ACHN (cell line): ENCODE measurements at places on chromosomes 3 and 15.

DNA sequence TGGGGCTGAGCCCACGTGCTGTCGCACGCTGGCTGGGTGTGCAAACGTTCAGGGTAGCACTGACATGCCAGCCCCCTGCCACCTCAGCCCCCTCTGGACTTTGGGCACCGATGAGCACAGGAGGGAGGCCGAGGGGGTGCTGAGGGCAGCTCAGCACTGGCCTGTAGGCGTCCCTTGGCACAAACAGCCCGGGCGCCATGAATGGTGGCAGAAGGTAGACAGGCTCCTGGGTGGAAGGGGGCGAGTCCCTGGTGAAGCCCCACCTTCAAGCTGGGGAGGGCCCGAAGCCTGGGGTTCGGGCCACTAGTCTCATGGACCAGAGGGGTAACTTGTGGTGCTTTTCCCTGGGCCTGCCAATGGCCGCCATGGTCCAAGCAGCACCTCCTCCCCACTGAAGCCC, 70.7 kb downstream of the GLB1 start:
- DNase-seq: no peak

GRCh38 chr3:112339609-112340008, 6.7 kb downstream of the CD200 start:
- no peak for DNase-seq

GRCh38 chr3:149214702-149215101, 6.9 kb downstream of the CP start:
- no peak for DNase-seq

DNA sequence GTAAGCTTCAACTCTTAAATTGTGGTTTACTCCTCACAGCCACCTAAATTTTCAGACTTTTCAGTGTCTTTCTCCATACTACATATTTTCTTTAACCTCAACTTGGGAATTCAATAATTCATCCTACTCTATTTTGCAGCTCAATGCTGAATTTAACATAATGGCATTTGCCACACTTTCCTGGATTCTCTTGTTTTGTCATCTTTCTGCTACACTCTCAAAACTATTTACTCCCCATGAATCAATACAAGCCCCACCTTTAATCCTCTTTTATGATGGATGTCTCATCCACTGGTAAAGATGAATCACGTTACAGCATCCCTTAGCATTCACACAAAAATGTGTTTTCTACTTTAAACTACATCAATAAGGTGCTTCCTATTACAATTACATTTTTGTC, 19.6 kb upstream of the CHMP2B start:
- DNase-seq: no peak

- no peak for DNase-seq
These were observed 12.4 kb upstream of the USP3 start for GRCh38 chr15:63491979-63492378.

DNA sequence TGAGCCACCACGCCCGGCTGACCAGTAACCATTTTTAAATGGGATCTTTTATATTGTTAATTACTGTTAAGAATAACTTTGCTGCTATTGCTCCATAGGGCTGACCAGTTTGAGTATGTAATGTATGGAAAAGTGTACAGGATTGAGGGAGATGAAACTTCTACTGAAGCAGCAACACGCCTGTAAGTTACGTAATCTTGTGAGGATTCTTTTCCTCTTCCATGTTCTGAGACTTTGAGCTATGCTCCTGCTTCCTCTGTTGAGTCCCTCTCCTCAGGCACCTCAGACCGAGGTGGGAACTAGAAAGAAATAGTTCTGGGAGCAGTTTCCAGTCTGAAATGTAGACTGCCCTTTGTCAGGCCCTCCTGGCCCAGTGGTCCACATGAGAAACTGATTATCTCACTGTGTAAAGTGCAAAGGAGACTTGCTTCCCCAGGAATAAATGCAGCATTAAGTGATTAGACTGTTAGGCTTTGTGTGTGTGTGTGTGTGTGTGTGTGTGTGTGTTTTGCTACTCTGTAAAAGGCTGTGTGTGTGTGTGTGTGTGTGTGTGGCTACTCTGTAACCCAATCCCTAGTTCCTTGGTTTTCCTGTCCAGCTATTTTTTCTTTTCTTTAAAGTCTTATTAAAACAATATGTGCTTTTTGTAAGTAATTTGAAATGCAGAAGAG, 5.2 kb downstream of the POLR2H start:
- no peak for DNase-seq

DNA sequence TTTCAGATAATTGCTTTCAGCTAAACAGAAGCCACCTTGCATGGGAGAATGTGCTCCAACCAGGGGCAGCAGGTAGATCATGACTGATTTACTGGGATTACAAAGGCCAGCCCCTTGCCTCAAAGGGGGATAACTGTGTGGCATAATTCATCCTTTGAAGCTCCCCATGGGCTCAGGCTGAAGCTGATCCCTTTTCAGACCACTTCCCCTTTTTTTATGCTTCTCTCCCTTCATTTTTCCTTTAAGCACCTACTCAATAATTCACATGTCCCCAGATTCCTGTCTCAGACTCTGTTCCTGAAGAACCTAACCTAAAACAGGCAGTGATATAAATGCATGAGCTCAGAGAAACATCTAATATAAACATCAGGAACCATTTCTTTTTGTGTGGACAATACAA, 8.2 kb upstream of the MYRIP start:
- DNase-seq: no peak

DNA sequence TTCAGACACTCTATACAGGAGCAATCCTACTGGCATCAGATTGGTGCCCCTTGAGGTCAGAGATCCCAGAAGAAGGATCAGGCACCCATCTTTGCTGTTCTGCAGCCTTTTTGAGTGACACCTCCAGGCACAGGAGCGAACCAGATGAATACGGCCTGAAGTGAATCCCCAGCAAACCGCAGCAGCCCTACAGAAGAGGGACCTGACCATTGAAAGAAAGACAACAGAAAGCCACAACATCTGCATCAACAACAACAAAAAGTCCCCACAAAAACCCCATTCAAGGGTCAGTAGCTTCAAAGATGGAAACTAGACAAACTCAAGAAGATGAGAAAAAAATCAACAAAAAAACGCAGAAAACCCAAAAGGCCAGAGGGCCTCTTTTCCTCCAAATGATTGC, 130.4 kb downstream of the PPM1L start:
- no peak for DNase-seq

- DNase-seq: no peak
These were observed 1.2 kb downstream of the BRPF1 start for GRCh38 chr3:9732740-9733115.

- no peak for DNase-seq
These were observed 48.9 kb upstream of the ACTL6A start for GRCh38 chr3:179513862-179514261.

- no peak for DNase-seq
These were observed 19.8 kb upstream of the NRG4 start for GRCh38 chr15:76032046-76032445.

GRCh38 chr3:73073091-73073707, 11.7 kb downstream of the EBLN2 start:
- DNase-seq: no peak

- no peak for DNase-seq
These were observed 49.8 kb downstream of the PLD1 start for GRCh38 chr3:171760477-171760876.

DNA sequence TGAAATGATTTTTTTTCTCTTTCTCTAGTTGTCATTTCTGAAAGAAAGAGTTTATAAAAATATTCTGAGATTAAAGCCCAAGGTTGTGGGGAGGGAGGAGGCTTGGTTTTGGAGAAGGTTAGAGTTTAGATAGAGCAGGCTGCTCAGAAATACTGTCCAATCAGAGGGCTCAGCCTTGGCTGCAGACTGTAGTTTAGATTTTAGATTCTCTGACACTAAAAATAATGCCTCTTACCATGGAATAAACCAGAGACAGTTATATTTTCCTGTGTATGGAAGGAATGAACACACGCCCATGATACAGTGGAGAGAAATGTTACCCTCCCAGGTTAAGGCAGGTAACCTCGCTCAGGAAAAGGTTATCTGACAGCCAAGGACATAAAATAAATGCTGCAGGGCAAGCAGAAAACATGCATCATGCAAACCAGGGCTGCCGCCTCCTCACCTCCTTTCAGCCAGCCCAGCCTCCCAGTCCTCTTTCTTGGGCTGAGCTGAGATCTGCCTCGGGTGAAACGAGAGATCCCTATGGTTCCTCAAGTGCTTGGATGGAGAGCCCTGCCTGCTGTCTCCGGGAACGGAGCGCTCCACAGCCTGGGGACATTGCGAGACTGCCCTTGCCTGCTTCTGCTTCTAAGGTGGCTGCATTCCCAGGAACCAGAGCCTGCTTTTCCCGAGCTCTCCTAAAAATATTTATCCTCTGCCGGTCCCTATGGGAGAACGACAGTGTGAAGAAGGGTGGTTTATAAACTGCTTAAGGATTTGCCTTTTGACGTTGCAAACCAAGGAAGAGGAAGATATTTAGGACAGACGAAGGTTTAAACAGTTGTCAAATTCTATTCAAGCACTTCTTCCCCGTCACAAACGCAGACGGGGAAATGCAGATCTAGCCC, 848 bp downstream of the NCEH1 start:
- no peak for DNase-seq

DNA sequence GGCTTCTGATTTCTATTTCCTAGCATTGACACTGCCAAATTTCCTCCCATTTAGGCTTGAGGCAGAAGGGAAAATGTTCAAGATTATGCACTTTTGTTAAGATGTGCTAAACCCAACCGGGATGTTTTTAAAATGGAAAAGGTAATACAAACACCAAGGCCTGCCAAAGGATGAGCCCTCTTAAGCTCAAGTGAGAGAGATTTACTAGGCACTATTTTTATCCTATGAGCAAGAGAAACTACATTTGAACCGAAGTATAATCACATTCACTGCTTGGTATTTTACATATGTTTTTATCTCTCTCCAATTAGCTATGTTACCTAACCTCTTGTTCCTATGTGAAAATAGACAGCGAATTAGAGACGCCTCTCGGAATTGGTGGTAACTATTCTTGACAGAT, 295.8 kb downstream of the GABRB3 start:
- no peak for DNase-seq

DNA sequence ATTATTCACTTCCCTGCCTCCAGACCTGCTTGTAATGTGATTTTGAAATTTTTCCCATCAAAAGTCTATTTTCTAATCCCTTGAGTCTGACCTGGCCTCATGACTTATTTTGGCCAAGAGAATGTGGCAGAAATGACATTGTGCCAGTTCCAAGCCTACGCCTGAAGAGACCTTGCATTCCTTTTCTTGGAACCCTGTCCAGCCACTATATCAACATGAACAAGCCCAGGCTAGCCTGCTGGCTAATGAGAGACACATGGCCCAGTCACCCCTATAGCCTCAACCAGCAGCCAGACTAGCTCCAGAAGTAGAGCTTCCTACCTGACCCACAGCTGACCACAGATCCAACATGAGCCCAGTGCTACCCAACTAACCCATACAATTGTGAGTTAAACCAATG, 121.1 kb upstream of the ACP3 start:
- no peak for DNase-seq

- peak; percentile 36 for DNase-seq
These were observed at the start of gene UBAP1L for GRCh38 chr15:65115086-65115485. UBAP1L (minus strand) TSS chr15:65115200; CDS start chr15:65106215, 8,985 bp downstream.

DNA sequence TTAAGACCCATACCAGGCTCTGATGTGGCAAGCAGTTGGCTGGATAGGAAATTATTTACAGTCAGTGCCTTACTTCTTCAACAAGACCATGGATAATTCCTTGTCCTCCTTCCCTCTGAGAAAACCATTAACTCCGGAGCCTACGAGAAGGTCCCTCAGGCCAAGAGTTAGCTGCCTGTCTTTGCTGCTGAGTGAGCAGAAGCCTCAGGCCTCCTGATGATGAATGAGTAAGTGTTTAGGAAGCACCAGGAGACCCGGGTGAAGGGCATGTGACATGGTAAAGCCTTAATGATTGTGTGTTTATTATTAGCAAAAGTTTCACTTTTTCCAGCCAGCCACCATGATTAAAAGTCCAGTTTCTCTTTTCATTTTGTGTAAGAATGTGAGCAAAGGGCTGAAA, 174.9 kb upstream of the TOPAZ1 start:
- DNase-seq: no peak

DNA sequence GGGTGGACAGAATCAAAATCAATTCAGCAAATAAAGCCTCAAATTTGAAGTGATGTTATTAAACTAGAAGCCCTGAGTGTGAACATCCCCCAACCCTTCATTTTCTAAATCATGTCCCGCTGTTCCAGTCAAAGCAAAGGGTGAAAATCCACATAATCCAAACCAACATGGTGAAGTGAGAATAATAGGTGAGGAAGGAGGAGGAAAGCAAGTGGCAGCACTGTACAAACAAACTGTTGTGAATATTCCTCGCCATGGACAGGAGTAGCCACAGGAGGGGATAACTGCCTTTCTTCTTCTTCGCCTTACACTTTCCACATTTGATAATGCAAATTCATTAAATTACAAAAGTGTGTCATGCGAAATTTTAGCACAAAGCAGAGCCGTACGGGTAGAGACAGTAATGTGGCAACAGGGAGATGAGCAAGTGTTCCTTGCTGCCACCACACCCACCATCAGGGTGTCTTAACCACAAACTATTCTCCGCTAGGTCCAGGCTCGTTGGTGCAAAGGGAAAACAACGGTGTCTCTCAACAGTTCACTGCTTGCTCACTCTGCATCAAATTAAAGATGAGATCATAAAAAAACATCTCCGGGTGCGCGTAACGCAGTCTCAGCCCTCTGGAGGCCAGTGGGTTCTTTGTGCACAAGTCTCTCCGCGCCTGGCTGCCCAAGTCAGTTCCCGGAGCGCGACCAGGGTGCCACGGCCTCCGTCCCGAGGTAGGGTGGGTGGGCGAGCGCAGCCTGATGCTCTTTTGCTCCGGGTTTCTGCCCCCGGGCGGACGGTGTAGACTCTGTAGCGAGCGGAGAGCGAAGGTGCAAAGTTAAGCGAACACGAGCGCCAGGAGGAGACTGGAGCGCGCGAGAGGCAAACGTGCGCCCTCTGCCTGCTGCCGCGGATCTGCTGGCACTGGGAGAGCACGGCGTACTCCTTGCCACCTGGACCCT, 6.7 kb downstream of the EPHA3 start:
- peak; percentile 56 for DNase-seq

GRCh38 chr3:24520101-24520495, 25.4 kb upstream of the THRB start:
- DNase-seq: no peak

DNA sequence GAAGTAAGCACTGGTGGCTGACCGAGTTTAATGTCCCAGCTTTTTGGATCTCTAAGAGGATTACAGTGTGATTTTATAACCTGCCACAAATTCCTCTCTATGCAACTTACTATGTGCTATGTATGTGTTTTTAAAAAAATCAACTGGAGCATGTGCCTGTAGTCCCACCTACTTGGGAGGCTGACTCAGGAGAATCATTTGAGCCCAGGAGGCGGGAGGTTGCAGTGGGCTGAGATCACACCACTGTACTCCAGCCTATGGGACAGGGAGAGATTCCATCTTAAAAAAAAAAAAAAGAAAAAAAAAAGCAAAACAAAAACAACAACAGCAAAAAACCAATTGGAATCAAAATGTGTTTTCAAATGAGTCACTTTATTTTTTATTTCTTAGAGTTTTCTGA, 29.6 kb downstream of the DUT start:
- DNase-seq: peak; percentile 28
